ENCODE measurements at places on chromosomes 4 and X.

GRCh38 chrX:108736509-108737479 lies at the start of gene IRS4:
Gene IRS4, minus strand, starts transcription at chrX:108736563.
- DNase-seq = no peak

DNA sequence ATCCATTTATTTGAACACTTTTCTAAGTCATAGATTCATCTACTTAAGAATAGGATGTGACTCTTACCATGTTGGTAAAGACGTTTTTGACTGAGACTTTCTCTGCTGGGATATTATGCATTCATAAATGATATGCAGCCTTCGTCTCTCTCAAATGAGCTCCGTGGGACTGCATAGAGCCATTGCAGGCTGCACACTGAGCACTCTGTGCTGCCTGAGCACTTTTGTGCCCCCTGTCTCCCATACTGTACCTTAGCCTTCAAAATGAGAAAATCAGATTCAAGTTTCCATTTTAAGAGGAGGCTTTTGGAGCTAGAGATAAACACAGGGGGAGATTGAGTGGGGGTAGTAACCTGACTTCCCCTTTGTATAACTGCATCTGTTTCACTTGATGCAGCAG lies 433.6 kb downstream of the ZIC3 start:
- DNase-seq = no peak

- DNase-seq = no peak
Measured at GRCh38 chrX:94600077-94600476, 926.1 kb downstream of the FAM133A start.

DNA sequence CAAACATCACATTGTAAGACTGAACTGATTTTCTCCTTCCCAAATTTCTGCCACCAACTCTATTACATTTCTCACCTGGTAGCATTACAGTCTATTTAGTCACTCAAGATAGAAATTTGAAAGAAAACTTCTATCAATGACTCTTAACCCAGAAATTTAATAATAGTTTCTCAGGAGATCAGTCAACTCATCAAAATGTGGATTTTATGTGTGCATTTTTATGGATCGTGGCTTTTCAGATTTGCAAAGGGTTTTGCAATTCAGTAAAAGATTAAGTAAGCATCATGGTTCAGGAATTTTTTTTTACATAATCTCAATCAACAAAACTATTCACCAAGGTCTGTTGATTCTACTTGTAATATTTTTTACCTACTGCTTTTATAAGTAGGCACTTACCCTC lies 111.1 kb downstream of the CFAP299 start:
- DNase-seq = no peak

DNA sequence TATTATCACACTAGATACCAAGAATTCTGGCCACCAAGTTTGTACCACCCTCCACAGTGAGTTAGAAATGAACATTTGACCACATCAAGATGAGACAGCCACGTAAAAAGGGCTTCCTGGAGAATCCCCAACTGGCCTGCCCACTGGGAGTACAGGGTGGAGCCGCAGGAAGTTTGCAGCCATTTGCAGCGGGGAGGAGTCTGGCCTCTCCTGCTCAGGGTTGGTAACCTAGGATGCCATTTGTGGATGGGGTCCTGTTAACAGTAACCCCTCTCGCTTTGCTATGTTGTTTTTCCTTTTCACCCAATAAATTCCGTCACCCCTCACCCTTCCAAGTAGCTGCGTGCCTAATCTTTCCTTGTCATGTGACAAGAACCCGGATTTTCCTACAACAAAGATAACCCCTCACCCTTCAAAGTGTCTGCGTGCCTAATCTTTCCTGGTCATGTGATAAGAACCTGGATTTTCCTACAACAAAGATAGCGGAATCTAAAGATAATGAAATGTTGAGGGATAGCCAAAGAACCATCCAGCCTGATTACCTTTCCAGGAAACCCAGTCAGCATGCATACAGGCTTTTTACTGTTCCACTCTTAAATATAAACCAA lies 245.4 kb downstream of the NAF1 start:
- no peak for DNase-seq

DNA sequence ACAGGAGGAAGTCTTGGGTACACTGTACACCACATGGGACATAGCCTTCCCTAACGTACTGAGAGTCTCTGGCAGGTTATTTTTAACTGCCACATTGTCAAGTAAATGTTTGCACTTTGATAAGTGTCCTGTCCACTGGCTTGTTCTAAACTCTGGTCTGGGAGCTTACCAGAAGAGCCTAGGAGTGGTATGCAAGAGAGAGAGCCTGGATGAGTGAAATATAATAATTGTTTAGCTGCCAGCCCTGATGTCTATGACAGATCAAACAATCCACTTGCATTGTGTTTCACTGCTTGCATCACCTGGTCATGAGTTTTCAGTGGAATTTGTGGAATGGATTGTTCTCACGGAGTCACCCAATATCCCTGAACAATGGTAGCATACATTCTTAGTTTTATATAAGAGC lies 91.6 kb downstream of the SHROOM3 start:
- DNase-seq = no peak

- no peak for DNase-seq
Measured at GRCh38 chrX:11341274-11342201, 48.3 kb downstream of the AMELX start.

DNA sequence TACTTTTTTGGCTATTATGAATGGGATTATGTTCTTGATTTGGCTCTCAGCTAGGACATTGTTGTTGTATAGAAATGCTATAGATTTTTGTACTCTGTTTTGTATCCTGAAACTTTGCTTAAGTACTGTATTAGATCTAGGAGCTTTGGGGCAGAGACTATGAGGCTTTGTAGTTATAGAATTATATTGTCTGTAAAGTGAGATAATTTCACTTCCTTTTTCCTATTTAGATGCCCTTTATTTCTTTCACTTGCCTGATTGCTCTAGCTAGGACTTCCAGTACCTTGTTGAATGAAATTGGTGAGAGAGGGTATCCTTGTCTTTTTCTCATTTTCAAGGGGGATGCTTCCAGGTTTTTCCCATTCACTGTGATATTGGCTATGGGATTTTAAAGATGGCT lies 28.1 kb downstream of the ADAM29 start:
- no peak for DNase-seq

GRCh38 chrX:12002876-12003275 lies 135.4 kb upstream of the FRMPD4 start:
- DNase-seq = no peak

DNA sequence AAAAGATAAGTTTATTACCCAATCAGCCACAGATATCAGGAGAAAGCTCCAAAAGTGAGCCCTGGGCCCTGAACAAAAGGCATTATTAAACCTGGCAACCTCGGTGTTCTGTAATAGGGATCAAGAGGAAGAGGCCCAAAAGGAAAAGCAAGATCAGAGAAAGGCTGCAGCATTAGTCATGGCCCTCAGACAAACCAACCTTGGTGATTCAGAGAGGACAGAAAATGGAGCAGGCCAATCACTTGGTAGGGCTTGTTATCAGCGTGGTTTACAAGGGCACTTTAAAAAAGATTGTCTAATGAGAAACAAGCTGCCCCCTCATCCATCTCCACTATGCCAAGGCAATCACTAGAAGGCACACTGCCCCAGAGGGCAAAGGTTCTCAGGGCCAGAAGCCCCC lies 75.7 kb downstream of the AGTR2 start:
- DNase-seq = no peak

DNA sequence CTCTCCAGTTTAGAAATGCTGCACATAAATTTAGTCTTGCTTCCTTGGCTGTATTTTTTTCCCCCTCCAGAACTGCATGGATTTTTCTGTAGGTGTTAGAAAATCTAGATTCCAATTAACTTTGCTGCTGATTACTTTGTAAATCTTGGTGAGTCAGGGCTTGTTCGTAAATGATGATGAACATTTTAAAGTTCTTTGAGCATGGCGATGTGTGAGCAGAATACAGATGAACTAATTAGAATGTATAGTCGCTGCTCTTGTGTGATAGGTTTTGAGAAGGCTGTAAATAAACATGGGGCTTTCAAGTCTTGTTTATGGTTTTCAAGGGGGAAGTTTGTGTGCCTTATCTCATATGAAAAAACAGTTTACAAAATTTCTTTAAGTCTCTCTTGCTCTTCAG lies 23.3 kb downstream of the LIMCH1 start:
- DNase-seq = no peak

GRCh38 chrX:119726900-119727555 lies 31.4 kb upstream of the SOWAHD start:
- DNase-seq = no peak

DNA sequence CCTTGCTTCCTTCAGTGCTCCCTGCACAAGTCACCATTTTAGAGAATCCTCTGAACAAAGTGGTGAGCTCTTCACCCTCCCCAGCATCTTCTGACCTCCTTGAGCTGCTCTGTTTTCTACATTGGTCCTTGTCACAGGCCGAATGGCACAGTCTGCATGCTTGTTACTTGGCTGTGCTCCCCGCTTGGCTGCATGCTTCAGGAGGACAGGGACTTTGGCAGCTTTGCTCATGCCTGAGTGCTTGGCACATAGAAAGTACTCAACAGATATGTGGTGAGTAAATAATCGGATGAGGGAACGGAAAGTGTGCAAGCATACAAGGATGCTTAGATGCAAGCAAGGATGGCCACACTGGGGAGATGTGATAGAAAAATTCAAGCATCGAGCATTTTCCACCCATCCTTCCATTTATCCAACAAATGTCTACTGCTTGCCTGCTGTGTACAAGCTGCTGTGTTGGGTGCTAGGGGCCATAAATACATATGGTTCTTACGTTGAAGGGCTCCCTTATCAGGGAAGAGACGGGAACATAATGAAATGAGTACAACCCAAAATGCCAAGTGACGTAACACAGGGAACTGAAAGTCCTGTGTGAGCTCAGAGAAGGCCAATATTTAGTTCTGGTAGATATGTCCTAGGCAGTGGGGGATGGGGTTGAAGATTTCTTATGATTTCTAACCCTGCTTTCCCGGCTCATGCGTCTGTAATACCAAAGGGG lies 31.2 kb downstream of the SLC2A9 start:
- no peak for DNase-seq

DNA sequence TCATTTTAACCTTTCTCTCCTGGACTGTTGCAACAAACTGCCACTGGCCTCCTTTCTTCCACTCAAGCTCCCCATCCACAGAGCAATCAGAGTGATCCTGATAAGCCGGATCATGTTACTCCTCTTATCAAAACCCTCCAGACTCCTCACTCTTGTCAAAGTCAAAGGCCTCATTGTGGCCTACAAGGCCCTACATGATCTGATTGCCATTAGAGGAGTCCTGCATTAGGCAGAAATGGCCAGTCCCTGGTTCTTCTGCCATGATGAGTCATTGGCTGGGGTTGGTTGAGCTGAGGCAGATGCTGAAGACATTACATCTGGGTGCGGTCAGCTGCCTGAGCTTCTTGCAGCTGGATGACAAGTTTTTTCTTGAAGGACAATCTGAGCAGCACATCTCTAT lies 32.7 kb upstream of the CASK start:
- DNase-seq = no peak

Data from activated naive CD8-positive, alpha-beta T cell treated with anti-CD3 and anti-CD28 coated beads, Interleukin-2, amount 50 U/mL, for 24 hours (primary cell).